HCEC 1CT (cell line): ENCODE measurements at places on chromosomes 16 and 17.

DNA sequence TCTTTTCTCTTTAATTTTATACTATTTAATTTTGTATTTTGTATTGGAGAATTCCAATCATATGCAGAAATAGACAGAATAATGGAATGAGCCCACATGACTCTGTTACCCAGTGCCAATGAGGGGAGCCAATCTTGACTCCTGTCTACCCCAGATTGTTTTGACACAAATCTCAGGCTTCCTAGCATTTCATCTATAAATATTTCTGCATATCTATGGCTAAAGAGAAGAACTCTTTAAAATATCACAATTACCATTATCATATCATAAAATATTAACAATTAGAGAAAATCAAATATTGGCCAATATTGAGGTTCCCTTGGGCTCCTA lies 23.7 kb downstream of the ATP2C2 start:
- DNase-seq: no peak

DNA sequence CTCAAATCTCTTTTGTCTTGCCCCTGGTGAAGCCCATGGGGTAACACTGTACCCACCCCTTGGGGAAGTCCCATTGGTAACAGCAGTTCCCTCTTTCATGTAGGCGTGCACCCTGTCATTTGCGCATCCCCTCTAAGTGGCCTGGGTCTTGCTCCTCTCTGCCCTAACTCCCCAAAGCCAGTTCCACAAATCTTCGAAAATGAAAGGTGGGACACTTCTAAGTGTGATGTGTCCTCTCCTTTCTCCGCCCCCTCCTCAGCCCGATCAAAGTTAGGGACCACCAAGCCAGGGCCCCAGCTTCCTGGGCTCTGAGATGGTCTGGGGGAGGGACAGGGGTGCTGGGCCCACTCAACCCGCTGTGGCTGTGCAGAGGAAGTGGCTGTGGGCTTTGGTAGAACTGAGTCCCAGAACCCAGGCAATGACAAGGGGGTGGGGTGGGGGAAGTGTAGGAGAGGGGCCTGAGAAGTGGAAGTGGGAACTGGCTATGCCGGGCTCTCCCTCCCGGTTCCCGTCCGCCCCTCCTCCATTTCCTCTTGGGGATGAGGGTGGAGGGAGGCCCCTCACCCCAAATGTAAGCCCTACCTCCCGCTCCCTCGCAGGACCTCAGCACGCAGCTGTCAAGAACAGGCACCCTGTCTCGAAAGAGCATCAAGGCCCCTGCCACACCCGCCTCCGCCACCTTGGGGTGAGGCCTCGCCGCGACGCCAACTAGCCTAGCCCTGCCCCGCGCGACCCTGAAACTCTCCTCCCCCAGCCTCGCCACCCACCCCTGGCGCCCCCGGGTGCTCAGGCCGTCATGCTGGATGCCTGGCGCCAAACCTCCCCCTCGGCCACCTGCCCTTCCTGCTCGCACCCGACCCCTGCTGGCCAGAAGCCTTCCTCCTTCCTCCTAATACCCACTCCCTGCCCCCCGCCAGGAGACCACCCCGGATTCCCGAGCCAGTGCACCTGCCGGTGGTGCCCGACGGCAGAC lies 8.7 kb downstream of the ABI3 start:
- no peak for DNase-seq

DNA sequence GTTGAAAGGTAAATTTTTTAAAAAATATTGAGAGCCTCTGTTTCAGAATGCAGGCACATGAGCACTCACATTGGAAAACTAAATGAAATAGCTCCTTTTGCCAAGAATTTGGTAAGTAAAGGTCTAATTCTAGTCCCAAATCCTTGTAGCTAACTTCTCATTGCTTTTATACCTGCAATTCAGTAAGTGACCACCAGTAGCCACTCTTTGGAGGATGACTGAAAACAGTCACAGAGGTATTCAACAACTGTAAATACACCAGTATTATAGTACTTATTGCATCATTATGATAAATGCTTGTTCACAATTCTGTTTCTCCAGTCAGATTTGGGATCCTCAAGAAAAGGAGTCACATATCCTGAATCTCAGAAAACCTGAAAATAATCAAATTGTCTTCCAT lies 562.4 kb upstream of the CDH11 start:
- DNase-seq: no peak

DNA sequence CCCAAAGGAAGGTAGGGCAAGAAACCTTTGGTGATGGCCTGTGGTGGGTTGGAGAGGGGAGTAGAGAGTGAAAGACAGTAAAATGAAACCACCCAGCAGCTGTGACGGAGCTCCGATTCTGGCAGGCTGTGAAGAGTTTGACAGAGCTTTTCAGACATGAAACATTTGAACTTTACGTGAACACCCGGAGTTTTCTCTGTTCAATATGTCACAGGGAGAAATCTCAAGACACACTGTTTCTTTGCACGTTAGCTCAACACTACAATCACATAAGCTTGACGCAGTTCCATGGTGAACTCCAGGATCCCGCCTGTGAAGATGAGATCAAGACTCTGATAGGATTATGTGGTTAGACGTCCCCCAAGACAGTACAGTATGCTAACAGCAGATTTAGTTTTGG lies 79.6 kb upstream of the CDH11 start:
- no peak for DNase-seq

DNA sequence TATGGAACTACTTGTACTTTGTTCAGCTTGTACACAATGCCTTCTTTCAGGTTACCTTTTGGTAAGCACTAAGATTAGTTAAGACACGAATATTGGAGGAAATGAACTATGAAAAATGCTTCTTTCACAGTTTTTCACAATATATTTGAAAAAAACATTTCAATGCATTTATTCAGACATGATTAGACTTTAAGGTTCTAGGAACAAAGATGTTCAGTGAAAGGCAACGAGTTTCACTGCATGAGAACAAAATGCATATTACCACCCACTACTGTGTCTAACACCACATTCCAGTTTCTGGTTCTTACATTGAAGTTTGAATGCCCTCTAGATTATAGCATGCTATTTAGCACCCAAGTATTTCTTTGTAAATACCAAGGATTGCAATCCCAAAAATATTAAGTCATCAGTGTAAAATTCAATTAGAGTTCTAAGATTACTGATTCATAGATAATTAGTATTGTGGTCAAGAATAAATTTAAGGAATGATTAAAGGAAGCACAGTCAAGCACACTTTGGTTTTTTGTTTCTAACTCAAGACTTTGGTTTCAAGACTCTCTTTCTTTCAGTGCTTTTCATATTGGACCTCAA lies 261.7 kb downstream of the CEP112 start:
- DNase-seq: no peak
